ENCODE measurements at places on chromosomes 1 and 21.

- no peak for DNase-seq
Measured at GRCh38 chr1:30130099-30130498, 593.3 kb downstream of the MATN1 start.

DNA sequence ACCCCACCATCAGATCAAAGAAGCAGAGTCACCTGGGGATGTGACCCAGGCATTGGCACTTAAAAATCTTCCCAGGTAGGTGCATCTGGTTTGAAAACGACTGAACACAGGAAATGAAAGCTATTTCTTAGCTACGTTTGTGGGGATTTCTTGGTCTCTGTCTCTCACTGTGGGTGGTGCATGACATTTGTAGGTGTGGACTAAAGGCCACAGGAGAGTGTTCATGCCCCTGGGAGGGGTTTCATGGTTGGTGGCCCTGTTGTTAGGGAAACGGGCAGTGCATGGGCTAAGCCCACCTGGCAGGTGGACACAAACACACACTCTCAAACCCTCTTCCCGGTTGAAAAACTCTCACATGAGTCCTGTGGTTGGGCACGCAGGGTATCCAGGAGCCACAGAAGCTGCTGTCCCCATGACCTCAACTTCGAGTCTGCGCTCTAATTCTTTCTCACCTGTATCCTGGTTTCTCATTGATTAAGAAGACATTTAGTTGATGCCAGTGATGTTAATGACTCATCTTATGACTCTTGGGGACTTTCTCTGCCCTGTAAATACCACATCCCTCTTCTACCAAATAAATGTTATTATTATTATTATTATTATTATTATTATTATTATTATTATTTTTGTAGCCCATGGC, 119.4 kb downstream of the MRPS6 start:
- no peak for DNase-seq

DNA sequence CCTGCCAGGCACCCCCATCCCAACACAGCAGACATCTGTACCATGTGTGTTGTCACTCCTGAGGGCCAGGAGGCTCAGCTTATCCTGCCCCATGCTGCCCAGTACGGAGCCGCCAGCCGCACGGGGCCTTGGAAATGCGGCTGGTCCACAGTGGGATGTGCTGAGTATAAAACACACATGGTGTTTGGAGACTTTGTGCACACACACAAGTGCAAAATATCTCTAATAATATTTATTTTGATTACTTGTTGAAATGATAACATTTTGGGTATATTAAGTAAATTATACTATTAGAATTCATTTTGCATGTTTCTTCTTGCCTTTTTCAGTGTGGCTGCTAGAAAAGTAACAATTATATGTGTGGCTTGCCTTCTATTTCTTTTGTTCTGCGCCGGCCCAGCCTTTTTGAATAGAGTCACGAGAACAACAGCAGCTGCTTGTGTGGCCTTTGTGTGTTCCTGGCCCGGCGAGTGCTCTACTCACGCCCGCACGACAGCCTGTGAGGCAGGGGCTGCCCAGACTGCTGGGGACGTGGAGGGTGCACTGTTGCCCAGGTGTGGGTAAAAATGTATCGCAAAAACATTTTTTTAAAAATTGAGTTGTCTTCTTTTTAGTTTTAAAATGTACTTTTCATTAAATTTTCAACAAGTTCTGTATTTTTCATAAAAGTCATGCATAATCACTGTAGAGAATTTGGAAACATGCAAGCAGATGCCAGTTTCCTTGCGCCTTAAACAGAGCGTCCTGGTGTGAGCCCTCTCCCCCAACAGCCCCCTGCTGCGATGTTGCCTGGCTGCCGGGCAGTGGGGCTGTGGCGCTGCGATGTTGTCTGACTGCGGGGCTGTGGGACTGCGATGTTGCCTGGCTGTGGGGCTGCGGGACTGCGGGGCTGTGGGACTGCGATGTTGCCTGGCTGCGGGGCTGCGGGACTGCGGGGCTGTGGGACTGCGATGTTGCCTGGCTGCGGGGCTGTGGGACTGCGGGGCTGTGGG, 35.5 kb downstream of the COQ8A start:
- DNase-seq, result peak; percentile 78

DNA sequence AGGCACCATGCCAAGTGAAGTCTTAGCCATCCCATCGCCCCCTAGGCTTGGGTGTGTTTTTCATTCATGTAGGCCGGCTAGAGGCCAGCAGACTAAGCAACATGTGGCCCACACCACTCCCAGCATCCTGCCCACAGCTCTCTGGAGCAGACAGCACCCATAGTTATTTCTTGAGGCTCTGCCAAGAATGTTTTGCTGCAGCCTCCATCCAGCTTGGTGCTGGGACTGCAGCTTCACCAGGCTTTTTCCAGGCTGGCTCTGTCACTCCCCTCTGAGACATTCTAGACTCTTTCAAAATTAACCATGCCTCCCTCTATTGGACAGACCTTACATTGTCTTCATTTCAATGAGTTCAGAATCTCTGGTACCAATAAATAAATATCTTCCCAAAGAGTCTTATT, 104.2 kb downstream of the DUSP10 start:
- DNase-seq, result peak; percentile 7

DNA sequence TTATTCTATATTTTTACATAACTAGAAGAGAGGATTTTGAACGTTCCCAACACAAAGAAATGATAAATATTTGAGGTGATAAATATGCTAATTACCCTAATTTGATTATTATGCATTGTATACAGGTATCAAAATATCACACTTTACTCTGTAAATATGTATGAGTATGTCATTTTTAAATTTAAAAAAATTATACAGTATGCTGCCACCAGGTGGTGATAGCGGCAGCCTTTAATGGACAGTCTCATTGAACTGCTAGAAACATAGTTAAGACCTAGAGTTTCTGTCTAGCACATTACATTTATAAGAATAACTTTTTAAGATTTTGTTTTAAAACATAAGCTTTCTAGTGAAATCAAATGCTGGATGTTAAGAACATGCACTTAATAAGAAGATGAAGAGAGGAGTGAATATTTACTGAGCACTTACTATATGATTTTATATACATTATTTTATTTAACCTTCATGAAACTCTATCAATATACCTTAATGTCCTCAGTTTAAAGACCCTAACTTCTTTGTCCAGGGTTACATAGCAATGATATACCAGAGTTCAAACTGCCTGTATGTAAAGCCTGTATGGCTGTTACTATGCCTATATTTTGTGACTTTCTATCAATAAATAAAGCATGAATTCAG, 207.1 kb downstream of the NUF2 start:
- no peak for DNase-seq

DNA sequence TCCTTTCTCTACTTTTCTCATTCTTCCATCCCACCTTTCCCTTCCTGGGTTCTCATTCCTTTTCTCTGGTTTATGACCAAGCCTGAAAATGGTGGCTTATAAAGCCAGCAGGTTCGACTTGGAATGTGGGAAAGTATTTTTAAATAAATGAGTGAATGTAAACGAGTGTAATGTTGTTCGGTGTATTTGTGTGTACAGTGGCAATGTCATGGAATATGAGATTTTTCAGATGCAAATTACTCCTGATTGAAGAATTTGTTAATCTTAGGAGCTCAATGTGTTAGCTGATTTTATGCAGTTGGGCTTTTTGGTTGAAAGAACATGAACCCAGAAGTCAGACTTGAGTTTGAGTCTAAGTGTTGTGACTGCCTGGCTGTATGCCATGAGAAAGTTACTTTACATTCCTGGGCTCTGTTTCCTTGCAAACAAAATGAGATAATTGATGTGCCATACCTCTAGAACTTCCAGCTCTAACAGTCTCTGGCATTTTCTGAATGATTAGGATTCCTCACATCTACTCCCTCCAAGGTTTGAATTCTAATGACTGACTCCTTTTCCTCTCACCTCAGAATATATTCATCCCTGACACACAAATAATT, 6.6 kb downstream of the SGIP1 start:
- DNase-seq, result no peak

DNA sequence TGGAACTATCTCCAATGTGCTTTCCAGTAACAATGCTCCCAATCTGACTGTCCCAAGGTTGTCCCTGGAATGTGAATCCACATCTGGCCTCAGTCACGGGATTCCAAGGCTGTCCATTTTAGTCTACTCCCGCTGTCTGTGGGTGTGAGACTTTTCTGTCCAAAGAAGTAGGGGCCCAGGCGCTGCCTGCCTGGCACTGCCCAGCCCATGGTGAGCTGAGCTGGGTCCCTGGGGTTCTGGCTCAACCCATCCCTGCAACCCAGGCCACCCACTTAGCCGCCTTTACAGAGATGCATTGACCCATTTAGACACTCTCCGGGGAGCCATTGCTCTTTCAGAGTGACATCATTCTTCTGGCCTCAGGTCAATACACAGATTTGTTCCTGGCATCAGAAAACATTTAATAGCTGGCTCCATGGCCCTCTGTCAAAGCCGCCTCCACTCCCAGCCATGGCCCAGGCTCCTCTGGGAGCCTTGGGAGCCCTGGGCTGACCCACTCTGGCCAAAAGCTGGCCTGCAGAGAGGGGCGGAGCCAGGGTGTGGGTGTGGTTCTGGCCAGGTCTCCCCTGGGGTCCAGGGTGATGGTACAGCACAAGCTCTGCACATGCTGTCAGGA, 47.2 kb upstream of the PAX7 start:
- DNase-seq, result no peak

DNA sequence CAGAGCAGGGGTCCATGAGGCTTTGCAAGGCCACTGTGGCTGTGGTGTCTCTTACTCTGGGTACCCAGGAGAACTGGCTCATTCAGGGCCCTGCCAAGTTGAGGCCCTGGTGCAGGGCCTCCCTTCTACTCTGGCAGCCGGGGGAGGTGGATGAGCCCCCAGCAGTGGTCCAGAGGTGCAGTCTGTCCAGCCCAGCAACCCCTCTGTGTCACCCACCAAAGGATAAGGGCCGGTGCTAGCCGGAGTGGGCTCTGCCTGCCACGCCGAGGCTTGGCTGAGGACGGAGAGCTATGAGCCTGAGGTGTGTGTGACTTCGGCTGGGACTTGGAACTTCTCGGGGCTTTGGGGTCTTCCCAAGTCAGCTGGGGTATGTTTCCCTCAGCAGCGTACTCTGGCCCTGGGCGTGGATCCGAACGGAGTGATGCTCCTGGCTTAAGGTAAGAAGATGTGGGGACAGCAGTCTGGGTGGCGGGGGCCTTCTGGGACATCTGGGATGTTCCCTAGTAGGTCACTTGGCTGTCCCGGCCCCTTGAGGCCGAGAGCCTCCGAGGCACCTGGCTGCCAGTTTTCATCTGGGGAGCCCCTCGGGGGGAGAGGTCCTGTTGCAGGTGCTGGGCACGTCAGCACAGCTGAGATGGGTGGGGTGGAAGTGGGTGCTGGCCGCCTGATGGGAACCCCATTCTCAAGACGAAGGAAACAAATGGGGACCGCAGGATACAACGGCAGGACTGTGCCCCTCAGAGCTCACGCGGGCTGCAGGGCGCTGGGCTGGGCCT, 25.9 kb downstream of the RUNX3 start:
- DNase-seq, result no peak

GRCh38 chr1:241269116-241269515, 87.9 kb downstream of the RGS7 start:
- no peak for DNase-seq

DNA sequence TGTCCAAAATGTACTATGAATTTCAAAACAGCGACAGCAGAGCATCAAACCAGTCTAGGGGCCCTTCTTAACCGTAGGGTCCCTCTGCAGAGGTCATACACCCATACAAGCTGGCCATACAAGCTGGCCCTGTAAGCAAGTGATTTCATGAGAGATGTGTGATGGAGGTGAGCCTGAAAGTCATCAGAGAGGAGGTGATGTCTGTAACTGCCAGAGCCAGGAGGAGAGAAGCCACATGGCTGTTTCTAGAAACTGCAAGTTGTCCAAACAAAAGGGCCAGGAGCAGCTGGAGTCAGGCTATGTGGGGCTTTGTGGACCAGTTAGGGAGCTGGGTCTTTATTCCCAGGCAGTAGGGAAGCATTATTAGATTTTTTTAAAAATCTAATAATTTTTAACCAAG, 14.8 kb upstream of the SERINC2 start:
- no peak for DNase-seq

DNA sequence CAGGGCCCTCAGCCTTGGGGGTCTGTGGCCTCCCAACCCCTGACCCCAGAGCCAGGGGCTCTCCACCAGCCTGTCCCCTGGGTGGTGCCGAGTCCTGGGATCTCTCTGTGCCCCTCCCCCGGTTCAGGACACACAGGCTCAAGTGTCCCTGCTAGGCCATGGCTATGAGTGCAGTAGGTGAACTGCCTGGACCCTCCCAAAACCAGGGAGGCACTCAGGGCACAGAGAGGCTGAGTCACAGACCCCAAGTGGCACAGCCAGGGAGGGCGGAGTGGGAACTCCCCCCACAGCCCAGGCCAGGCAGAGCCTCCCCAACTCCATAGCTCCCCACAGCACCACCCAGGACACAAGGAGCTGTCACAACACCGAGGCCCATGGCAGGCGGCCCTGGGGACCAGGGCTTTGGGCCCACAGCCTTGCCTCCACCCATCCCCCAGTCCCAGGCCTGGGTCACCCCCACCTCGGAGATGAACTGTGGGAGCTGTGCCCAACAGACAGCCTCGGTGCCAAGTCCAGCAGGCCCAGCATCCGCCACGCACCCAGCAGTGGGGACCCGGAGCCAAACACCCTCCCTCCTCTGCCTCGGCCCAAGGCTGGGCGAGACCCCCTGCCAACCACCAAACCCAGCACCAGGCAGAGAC, 3.2 kb downstream of the DVL1 start:
- DNase-seq, result no peak

- DNase-seq, result no peak
Measured at GRCh38 chr1:201042779-201043461, 19.4 kb upstream of the KIF21B start.

DNA sequence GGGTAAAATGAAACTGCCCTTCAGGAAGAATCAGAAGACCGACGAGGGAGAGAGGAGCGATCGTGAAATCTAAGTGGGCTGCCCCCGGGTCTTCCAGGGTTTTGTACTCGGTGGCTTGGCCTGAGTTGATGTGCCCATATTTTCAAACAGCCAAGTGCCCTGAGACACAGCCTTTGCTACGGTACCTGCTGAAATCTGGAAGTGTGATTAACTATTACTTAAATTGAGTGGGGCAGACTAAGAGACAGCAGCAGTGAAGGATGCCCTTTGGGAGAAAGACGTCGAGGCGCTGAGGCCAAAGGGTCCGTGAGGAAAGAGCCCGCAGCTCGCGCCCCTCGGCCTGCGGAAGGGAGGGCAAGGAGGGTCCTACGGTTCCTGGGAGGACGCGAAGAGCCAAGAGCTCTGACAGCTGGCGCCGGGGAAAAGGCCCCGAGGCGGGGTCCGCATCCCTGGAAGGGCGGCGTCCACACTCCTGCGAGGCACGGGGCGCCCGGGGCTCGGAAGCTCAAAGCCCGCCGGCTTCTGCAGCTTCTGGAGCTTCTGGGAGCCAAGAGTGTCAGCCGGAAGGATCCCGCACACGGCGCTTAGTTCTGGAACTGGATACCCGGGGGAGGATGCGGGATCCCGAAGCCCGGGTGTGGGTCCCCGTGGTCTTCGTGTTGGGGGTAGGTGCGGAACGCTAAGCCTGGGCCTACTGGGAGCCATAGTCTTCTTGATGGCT, 15.4 kb upstream of the RNU1-4 start:
- no peak for DNase-seq

GRCh38 chr1:210313921-210314320, 14.8 kb upstream of the HHAT start:
- no peak for DNase-seq

- no peak for DNase-seq
Measured at GRCh38 chr1:170664828-170665612, 1.1 kb downstream of the PRRX1 start.

GRCh38 chr1:226532553-226532952, 16.0 kb upstream of the STUM start:
- no peak for DNase-seq

GRCh38 chr1:20278692-20279130, 12.0 kb upstream of the VWA5B1 start:
- DNase-seq, result no peak

Data from anterior cingulate cortex (tissue), 58 donors.